ENCODE measurements at places on chromosomes 1 and 21.
A peak's percentile ranks its signal among the peaks of the same experiment; 100 is the strongest.

GRCh38 chr1:247749870-247750269 is 1.9 kb upstream of the OR14A2 start:
- no peak for DNase-seq

GRCh38 chr1:58664881-58665280 is 35.0 kb downstream of the MYSM1 start:
- no peak for DNase-seq

GRCh38 chr1:87497380-87498203 is 168.9 kb downstream of the LMO4 start:
- no peak for DNase-seq

DNA sequence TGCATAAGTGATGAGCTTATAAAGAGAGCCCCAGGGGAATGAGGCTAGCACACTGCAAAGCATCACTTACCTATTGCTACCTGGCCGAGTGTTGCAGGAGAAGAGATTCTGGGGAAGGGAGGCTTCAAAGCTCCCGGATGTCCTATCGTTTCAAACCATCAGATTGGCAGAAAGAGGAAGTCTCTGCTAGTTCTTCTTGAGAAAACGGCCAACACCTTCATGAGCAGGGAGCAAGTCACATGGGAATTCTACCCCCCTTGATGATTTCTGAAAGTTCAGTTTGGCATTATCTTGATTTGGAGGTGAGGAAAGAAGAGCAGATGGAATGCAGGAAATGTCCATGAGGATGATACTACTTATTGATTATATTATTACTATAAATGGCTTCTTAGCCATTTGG is 16.2 kb downstream of the SYF2 start:
- DNase-seq, result no peak

- DNase-seq, result no peak
Observed at GRCh38 chr1:234837713-234838112, 227.7 kb upstream of the IRF2BP2 start.

DNA sequence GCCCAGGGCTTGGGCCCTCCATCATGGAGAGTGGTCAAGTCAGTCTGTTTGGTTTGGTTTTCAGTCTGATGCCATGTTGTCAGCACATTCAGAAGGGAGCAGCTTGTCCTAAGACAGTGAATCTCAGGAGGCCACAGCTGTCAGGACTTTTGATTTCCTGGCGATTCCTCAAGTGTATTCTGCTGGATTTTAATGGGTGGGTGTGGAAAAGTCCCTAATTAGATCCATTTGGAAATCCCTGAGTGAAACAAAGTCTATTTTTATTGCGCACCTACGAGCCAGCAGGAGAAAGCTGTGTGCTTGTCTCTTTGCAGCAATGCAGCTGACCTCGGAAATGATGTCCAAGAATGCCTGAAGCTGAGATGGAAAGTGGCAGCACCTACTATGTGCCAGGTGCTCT is 21.6 kb upstream of the FHAD1 start:
- no peak for DNase-seq

DNA sequence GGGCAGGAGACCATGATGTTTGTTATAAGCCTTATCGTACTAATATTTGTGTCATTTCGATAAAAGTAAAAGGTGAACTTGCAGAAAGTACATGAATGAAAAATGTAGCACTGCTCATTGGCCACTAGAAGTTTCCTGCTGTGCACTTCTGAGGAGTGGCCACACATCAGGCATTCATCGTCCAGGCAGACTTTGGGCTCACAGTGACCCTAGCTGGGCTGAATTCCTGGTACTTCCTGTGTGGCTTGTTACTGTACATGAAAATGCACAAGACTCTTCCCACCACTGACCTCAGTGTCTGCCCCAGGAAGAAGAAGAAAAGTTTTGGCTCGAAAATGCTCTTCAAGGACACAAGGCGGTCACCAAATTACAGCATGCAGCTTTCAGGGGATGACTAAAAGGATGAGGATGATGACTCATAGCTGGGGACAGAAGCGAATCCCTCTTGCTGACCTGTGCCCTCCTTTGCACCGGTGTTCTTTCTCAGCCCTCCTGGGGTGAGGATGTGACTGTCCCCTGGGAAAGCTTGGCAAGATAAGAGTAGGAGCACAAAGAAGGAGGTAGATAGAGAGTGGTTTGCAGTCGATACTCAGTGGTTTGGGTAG is 252.4 kb upstream of the KAZN start:
- no peak for DNase-seq

GRCh38 chr1:115280064-115280463 is 58.0 kb downstream of the NGF start:
- DNase-seq, result no peak

DNA sequence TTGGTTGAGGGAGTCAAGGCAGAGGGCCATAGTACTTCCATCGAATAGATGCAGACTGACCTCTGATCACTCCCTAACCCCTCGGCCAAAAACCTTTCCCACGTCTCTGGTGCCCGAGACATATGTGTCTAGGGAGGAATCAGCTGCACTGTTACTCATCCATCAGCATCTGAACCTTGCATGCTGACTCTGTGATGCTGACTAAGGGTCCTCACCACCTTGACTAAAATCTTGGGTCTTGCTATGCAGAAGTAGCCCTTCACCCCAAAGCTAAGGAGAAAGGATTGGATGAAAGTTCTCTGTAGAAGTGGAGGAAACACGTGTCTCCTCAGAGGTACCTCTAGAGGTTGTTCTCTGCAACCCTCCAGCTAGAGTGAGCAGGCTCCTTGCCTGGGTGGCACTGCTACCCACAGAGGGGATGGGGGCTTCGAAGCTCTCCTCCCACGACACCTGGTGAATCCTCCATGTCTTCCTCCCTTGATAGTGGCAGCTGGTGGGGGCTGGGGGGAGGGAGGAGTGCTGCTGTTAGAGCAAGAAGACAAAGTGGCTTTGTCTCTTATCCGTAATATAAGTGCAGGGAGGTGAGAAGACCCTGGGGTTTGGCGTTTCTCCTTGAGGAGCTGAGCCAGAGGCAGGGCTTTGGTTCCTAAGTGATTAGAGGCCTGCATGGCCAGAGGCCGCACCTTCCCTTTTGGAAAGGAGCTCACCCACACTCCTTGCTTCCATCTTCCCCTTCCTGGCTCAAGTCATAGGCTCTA is 45.1 kb downstream of the ATP2B4 start:
- DNase-seq, result no peak

DNA sequence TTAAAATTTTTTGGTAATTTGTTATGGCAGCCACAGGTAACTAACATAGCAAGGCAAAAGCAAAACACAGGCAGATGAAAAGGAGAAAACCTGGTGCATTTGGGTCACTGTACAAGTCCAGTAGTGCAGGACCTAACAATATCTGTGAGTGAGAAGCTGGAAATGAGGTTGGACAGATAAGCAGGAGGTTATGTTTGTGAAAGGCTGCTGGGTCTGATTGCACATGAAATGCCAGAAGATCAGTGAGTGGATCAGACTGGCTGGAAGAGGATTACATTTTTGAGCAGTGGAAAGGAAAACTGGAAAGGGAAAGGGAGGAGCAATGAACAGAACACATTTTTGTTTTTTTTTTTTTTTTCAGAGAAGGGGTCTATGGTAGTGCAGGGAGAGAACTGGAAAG is 73.6 kb downstream of the CYYR1 start:
- no peak for DNase-seq

DNA sequence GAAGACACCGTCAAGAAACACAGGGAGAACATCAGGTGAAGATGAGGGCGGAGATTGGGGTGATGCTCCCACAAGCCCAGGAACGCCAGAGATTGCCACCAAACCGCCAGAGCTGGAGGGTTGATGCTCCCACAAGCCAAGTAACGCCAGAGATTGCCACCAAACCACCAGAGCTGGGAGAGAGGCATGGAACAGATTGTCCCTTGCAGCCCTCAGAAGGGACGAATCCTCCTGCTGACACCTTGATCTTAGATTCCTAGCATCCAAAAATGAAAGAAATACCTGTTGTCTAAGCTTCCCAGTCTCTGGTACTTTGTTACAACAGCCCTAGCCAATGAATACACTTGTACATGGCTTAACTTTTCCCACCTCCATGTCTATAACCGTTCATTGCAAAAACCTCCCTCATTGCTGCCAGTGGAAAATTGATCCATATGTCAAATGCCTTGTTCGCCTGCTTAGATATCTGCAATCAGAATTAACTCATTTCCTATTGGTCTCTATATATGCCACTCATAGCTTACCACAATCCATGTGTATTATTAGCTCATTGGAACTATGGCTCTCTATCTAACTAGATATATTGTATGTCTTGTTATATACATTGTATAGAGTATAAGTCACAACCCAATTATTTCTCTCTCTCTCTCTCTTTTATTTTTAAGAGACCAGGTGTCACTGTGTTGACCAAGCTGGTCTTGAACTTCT is 127.4 kb downstream of the ADSS2 start:
- no peak for DNase-seq

GRCh38 chr1:39865762-39866161 is 17.5 kb downstream of the TRIT1 start:
- no peak for DNase-seq

- no peak for DNase-seq
Observed at GRCh38 chr1:61157468-61157987, 75.2 kb downstream of the NFIA start.

- DNase-seq, result no peak
Observed at GRCh38 chr1:34460193-34460592, 283.5 kb downstream of the C1orf94 start.

DNA sequence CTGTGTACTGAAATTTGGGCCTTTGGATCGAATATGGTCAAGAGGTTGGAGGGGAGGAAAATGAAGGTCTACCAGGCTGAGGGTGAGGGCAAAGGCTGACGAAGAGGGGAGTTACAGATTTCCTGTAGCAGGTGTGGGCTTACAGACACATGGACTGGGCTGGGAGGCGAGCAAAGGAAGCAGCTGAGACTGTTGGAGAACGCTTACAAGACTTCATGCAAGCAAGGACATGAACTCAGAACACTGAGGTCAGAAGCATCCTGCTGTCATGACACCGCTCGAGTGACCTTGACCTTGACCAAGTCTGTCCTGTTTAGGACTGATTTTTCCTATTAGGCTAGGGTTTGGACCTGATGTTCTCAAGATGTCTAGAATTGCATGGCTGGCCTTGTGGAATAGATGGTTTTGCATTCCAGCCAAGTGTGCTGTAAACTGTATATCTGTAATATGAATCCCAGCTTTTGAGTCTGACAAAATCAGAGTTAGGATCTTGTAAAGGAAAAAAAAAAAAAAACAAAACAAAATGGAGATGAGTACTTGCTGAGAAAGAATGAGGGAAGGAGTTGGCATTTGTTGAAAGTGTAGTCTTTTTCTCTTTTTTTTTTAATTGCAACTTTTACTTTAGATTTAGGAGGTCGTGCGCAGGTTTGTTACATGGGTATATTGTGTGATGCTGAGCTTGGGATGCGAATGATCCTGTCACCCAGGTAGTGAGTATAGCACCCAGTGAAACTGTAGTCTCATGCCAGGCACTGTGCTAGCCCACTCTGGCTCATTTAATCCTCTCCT is 5.8 kb downstream of the ELF3 start:
- no peak for DNase-seq

DNA sequence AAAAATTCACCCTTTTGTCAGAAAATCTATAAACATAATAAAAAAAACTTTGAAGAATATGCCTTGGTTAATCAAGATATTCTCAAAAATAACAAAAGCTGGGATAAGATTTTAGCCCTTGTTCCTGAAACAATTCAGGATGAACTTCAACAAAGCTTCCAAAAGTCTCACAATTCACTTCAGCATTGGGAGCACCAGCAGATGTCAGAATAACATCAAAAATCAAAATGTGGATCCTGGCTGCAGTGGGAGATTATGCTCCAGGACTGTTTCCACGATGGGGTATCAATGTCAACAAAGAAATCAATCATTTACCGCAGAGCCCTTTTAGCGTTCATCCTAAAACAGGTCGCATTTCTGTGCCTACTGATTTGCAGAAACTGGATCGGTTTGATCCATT is 35.2 kb downstream of the ZNF670 start:
- no peak for DNase-seq

GRCh38 chr1:30670240-30671060 is 52.9 kb downstream of the MATN1 start:
- DNase-seq, result no peak

GRCh38 chr1:116855773-116856201 is 53.9 kb upstream of the PTGFRN start:
- peak; percentile 67 for DNase-seq

Data from NCI-H748 treated with DMSO at 0.1 percent for 48 hours (cell line).